Anterior cingulate cortex (tissue), 58 donors: ENCODE measurements at places on chromosomes 7 and 10.
A peak's percentile ranks its signal among the peaks of the same experiment; 100 is the strongest.

DNA sequence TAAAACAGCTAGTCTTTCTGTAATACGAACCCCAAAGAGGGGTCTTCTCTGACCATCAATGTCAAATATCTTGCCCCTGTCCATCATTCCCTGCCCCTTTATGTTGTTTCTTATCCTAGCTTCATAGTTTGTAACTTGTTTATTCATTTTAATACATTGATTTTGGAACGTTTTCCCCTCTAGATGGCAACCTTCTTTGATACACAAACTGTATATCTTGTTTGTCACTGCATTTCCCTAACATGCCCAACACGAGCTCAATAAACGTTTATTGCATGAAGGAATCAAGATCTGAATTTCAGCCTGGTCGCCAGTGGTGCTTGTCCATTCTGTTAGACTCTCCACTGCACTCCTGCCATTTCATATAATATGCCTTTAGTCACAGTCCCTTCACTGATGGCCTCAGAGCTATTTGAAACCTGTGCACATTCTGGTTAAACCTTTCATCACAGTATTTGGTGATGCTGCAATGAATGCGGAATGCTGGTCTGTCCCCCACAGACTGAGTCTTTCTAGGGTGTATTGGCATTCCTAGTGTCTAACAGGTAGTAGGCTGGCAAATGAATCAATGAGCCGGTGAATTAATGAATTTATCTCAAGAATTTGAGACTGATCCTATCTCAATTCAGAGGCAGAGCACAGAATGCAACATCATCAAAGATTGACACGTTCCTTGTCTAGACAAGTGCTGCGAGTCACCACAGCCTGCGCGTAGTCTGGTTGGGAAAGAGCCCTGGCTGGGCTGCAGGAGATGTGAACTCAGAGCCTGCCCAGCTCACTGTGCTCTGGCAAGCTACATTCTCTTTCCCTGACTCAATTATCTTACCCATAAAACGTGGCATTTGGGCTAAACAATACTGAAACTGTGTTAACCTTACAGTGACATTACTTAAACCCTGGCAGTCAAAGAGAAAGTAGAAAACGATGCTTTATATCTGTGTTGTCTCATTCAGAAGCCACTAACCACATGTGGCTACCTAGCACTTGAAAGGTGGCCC is 55.2 kb upstream of the FRMD4A start:
- no peak for DNase-seq

DNA sequence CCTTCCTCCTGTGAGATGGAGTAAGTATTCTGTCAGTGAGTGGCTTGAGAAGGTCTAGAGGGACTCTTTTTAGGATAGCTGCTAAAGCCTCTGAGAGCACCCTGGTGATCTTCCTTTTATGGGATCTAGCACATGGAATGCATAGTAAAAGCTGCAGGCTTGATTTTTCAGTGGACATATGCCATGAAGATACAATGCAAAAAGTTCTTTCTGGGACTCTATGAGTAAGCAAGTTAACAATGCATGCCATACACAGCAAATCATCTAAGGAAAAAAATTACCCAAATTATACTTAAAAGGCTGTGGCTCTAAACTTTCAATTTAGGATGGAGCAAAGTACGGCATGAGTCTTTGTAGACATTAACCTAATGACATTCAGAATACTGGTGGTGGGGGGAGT is 154.5 kb downstream of the SGMS1 start:
- no peak for DNase-seq

DNA sequence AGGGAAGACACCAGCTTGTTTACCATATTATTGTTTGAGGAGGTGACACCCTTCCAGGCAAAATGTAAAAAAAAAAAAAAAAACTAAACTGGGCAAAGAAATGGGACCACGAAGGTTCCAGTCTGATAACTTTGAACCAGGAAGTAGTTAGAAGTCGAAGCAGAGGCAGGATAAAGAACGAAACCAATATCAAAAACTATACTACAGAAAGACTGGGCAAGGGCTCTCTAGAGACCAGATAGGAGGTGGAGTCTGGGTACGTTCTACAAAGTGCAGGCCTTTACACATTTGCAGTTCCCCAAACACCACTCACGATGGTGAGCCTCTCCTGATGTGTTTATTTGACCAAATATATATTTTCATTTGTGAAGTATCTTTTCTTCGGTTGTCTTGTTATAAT is 125.7 kb upstream of the CDK1 start:
- no peak for DNase-seq

DNA sequence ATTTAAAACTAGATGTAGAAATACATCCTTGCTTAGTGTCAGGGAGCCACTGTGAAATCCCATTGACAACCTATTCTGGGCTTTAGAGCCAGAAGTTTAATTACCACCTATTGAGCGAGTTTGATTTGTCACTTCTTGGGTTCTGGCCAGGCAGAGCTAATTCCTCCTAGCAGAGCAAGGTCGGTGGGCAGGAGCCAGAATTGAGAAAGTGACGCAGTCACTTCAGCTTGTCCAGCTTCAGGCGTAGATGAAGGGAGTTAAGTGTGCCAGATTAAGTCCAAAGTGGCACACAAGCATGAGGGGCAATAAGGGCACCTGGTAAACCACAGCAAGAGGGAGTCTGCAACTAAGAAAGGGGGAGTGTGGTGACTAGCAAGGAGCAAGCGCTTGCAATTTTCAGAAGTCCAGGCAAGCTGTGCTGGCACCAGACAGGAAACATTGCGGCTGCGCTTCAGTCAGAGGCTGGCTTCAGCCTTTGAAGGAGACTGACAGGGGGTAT is 119.4 kb downstream of the ST7 start:
- DNase-seq = peak; percentile 73

- no peak for DNase-seq
Measured at GRCh38 chr10:45640941-45641340, 31.6 kb downstream of the ZFAND4 start.

- no peak for DNase-seq
Measured at GRCh38 chr10:31930023-31930751, 1.6 kb upstream of the ARHGAP12 start.

DNA sequence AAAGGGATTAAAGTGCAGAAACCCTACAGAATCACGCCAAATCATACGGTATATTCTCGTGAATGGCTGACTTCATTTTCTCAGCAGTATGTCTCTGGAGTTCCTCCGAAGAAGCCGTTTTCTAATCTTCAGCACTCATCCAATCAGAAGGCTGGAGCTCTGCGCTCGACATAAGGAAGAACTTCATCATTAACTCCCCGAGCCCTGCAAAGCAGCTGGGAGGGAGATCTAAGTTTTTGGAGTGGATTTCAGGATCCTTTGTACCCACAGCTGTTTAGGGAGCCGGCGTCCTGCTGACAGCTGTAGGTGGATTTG is 40.7 kb upstream of the SDK1 start:
- no peak for DNase-seq

DNA sequence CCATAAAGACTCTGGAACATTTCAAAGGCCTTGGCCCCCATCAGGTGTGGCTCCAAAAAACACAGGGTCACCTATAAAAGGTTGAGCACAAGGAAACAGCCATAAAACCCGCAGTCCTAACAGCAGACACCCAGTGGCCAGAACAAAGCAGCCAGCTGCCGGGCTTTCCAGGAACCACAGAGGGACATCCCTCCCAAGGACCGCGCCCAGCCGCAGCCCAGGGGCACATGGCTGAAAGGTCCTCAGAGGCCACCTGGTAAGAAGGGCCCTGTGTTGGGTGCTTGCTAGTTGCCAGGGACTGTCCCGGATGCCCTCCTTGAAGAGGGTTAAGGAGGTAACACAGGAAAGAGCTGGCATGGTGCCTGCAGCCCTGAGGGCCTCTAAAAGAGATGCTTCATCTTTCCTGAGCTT is 32.7 kb downstream of the KCNMA1 start:
- DNase-seq = no peak

- DNase-seq = no peak
Measured at GRCh38 chr7:137685433-137686164, 161.2 kb downstream of the DGKI start.

DNA sequence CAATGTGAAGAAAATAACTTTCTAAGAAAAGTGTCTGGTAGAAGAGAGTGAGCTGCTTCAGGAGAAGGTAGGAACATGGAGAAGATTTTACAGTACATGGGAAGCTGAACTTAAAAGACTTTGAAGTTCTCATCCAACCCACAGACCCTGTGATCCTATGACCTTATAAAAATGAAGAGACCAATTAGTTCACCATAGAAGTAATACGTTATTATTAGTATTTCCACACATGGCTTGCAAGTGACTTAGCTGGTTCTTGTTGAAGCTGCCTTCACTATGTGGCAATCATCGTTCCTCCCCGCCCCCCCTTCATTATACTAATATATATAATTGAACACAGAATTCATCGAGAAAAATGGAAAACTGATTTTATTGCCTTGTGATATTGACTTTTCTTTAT is 129.1 kb downstream of the SND1 start:
- no peak for DNase-seq

DNA sequence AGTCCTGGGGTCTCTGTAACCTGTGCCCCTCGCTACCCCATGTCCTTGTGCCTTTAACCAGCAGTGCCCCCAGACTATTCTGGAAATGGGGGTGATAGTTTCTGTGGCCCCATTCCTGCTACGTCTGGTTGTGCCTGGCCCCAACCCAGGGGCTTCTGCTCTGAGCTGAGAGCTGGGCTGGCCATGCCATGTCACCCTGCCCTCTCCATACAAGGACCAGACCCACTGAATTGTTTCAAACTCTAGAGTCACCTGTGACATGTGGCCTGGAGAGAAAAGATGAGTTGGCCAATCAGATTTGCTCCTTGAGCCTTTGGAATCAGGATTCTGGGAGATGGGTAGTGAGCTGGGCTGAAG is 108.6 kb downstream of the GRK5 start:
- DNase-seq = no peak

GRCh38 chr10:58994226-58995057 is 182.0 kb upstream of the PHYHIPL start:
- DNase-seq = no peak

- DNase-seq = no peak
Measured at GRCh38 chr10:125849448-125849847, 26.1 kb downstream of the BCCIP start.

DNA sequence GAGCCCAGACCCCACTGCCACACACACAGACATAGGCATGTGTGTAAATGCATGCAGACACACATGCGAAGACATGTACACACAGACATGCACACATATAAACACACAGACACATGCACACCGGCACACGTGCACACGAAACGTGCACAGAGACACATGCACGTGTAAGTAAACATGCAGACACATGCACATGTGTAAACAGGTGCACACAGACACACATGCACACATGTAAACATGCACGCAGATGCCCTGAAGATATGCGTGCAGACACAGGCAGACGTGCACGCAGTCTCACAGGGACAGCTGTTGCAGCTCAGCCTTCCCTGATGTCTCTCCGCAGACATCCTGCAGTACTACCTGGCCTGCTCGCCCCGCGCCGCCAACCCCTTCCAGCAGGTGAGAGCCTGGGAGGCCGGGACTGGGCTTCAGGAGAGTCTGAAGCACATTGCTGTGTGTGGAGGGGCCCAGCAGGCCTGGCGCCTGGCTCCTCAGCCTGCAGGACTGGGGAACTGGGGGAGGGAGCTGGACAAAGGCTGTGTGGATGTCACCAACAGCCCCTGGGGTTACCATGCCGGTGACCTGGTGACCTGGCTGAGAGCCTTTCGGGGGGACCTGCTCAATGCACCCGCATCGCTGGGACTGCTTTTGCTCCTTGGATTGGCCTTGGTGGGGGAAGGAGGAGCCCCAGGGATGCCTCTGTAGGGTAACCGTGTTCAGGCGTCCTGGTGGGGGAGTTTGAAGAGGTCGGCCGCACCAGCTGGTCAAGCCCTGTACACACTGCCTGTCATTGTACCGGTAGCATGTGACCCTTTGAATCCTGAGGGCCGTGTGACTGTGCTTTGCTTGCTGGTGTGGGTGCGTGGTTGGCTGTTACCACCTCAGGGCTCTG is 20.3 kb downstream of the TTYH3 start:
- no peak for DNase-seq

DNA sequence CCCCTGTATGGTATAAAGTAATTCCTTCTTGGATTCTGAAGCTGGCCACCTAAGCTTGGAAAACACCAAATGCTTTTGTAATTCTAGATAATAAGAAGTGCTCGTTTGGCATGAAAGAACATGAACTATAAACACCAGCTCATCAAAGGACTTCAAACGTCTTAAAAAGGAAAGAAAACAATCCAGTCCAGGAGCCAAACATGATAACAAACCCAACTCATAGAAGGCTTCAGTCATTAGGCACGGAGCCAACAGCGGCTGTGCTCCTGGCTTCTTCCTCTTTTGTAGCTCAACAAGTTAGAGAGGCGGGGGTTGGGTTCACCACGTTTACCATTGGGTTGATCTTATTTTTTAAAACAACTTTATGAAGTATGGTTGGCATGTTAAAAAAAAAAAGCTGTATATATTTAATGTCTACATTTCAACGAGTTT is 56.4 kb upstream of the ECHDC3 start:
- DNase-seq = no peak

GRCh38 chr7:138608275-138608674 is 92.9 kb downstream of the SVOPL start:
- DNase-seq = no peak

DNA sequence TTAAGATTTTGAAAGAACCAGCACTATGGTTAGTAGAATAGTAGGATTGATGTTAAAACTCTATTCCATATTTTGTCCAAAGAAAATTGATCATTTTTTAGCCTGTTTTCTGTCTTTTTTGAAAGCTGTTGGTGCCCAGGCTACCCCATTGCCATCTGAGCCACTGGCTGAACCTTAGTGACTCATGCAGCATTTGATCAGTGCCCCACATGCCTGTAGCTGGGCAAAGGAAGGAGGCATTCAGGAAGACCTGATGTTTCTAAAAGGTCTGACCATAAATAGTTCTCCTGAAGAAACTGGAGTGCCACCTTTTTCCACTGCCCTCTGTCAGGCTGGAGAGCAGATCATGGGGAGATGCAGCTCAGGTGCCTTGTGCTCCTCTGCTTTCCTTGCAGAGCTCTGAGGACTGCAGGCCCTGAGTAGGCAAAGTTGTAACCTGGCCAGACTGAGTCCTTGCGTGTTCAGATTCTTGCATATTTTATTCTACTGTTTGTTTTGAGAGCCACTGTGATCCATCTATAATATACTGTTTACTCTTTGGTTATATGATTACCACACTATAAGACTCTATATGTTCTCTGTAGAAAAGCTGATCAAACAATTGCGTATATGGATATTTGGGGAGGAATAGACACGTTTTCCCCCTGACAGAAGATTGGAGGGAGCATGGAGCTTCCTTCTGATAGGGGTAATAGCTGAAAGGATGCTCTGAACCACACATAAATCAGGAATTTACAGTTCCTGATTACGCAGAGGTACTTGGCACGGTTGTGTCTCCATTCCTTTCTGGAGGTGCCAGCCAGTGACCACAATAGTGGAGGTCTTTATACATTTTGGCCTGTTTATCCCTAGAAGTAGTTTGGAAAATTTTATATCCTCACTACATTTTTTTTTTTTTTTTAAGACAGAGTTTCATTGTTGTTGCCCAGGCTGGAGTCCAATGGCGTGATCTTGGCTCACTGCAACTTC is 48.9 kb upstream of the GJD4 start:
- no peak for DNase-seq
